Transverse colon (tissue), 4 donors: ENCODE measurements at places on chromosomes 1 and 21. TPM values are rescaled to one million over a fixed set of nuclear protein-coding genes. Genes with fewer than 3 reads are reported as not detected.

Gene TMPRSS2
- 516 TPM for total RNA-seq

Gene SPRR2B
- total RNA-seq: not detected

Gene TFF3
- total RNA-seq: 374 TPM

Gene PLPPR4
- 0.95 TPM for total RNA-seq

Gene MYOM3
- total RNA-seq: 7.5 TPM

Gene ADAM30
- total RNA-seq: not detected

Gene MACF1
- 300 TPM for total RNA-seq

Gene TSTD1
- total RNA-seq: 104 TPM
